SK-N-DZ (cell line): ENCODE measurements at places on chromosomes 11 and 22.
A peak's percentile ranks its signal among the peaks of the same experiment; 100 is the strongest.

DNA sequence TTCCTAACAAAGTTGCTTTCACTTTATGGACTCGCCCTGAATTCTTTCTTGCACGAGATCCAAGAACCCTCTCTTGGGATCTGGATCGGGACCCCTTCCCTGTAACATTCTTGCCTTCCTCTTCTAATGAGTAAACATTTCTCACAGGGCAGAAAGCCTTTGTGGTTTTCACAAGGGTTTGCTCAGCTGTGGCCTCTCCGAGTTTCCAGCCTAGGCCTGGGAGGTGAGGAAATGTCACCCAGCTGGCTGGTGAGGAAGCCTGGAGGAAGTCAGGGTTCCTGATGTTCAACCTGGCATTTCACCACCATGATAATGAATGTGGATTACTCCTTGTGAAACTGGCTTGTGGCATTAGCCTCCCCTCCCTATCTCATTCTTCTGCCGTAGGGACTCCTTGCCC, 224.9 kb downstream of the DSCAML1 start:
- no peak for DNase-seq

DNA sequence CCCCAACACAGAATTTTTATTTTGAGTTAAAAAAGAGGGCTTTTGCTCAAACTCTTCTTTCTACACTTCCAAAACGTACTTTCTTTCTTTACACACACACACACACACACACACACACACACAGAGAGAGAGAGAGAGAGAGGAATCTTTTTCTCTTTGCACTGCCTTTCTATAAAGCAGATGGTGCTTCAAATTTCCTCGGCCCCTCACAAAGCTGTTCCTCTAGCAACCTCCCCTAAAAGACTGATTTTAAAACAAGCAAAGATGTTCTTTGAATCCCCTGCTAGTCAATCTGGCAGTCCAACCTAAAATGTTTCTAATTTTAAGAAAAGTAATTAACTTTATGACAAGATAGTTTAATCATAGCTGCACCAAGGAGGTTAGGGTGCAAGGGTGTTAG, 2.7 kb upstream of the ANO3 start:
- DNase-seq: no peak

DNA sequence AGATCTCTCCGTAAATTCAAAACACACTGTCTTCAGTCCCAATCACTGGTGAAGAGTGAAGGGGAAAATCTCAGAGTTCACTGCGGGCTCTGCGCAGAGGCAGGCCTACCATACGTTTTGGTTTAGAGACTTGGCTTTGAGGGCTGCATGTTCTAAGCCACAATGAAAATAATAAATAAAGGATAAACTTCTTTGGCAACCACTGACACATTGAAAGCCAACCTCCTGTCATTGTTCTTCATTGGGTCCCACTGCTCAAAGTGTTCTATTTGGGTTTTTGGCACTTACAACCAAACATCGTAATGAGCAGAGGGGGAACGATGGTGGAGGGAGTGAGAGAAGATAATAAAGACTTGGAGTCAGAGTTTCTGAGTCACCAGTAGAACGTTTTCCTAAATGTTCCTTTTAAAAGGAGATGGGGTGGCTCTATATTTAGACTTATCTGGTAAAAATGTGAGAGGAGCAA, 472.9 kb downstream of the SOX6 start:
- DNase-seq: no peak

DNA sequence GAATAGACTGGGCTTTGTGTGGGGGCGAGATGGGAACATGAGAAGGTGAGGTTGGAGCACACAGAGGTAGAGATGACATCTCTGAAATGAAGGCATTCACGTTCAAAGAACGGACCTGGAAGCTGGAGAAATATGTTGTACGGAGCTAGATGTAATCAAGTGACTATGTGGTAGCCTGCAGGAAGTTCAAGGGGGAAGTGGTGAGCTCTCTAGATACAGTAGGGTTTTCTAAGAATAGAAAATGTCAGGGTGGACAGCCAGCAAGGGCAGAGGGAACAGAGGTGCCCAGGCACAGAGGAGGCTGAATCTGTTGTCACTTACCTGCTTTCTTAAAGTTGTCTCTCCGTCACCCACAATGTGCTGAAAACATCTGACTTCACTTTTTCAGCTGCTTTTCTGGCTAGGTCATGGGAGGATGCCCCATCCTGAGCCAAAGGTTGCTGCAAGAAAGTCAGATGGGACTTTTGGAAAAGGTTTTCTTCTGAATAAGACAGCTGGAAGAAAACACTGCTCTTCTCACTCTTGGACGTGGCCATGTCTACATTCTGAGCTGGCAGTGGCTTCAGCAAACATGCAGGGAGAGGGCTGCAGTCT, 171.5 kb upstream of the B3GAT1 start:
- DNase-seq: no peak

GRCh38 chr11:91100427-91100826, 877.6 kb upstream of the CHORDC1 start:
- DNase-seq: no peak

DNA sequence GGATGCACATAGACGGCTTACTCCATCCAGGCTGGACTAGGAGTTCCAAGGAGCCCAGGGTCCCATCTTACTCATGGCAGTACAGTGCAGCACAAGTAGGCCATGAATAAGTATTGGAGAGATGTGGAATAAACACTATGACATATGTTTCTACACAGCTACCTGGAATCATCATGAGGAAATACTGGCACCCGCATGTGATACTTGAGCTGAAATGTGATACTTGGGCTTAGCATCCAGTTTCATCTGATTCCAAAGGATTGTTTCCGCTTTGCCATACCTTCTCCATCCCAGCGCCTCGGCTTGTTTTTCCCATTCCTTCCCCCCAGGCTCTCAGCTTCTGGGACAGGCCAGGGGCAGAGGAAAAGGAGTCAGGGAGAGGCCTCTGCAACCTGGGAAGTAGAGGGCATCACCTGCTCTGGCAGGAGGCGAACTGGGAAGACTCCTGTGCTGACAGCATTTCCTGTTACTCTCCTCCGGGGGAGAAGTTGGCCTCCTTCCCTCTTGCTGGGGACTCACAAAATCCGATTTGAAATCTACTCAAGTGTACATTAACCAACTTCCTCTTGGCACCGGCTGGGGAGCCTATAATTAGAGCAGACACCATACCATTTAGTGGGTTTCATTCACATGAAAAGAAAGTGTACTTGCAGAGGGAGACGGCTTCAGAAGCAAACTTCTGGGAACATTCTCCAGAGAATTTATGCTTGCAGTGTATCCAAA, 187.8 kb downstream of the MIAT start:
- DNase-seq: no peak

- DNase-seq: peak; percentile 16
These were observed 1.2 kb downstream of the CAPRIN1 start for GRCh38 chr11:34052608-34053160.

- no peak for DNase-seq
These were observed 1268.8 kb upstream of the CNTN5 start for GRCh38 chr11:97751952-97752351.
